Thoracic aorta (tissue), 2 donors: ENCODE measurements at places on chromosomes 6 and 20. TPM values are rescaled to one million over a fixed set of nuclear protein-coding genes. Genes with fewer than 3 reads are reported as not detected.

Gene TRIM38
- total RNA-seq, result 19.5 TPM

Gene C6orf163
- total RNA-seq, result 4.9 TPM

Gene HUS1B
- total RNA-seq, result 2.6 TPM

Gene NOX3
- total RNA-seq, result not detected

GRCh38 chr20:48141660-48142515 lies 356.6 kb upstream of the SULF2 start:
- no peaks in the 10 kb centered on the region for H3K4me1 ChIP-seq
- no peaks in the 10 kb centered on the region for H3K27me3 ChIP-seq
- no peaks in the 10 kb centered on the region for H3K36me3 ChIP-seq
- no peak for DNase-seq

DNA sequence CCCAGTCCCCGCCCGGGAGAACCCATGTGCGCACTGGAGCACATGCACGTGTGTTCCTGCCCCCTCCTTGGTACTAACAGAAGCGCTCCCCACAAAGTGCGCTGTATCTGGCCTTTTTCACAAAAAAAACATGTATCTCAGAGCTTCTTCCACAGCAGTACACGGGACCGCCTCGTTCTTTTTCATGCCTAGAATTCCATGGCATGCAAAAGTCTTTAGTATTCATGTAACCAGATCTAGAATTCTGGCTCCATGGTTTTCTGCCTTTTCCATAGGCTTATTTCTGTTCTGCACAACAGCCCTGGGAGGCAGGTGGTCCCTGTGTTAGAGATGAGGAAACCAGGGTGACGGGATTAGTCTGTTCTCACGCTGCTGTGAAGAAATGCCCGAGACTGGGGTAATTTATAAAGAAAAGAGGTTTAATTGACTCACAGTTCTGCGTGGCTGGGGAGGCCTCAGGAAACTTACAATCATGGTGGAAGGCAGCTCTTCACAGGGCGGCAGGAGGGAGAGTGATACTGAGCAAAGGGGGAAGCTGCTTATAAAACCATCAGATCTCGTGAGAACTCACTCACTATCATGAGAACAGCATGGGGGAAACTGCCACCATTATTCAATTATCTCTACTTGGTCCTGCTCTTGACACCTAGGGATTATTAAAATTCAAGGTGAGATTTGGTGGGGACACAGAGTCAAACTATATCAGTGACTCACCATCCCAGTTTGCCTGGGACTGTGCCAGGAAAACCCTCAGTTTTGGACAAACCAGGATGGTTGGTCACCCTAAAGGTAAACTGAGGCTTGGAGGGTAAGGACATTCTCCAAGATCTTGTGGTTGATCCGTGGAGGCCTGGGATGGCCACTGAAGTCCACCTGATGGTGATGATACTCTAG lies 41.0 kb downstream of the C20orf203 start:
- H3K36me3 ChIP-seq, result no peaks in the 10 kb centered on the region
- no peak overlapping the region for H3K27ac ChIP-seq
- H3K27me3 ChIP-seq, result no peaks in the 10 kb centered on the region
- DNase-seq, result no peak
- no peak overlapping the region for H3K4me3 ChIP-seq

DNA sequence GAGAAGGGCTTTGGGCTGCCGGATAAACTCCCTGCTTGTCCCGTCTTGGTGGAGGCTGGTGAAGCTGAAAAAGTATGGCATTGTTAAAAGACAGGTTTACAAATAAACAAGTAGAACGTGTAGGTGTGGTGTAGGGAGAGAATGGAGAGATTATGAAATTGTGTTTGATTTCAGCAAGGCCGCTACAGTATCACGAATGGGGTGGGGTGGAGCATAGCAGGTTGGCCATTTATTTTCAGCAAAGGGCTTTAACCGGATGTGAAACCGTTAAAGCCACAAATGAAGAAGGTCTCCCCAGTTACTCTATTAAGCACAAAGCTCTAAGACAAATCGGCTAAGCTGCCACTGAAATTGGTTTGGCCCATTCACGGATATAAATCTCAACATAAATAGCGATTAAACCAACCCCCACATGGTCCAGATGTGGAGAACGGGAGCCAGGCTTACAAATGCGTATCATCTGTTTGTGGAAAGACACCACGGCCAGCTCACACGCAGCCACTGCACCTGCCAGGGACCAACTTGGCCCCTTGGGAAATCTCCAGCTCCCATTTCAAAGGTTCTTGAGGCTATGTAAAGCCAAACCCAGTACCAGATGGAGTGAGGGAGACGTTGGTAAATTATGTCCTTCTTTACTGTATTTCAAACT lies 94.0 kb downstream of the ZMYND8 start:
- H3K4me1 ChIP-seq, result peaks cover 7% of the 10 kb centered on the region
- no peaks in the 10 kb centered on the region for H3K27me3 ChIP-seq
- H3K4me3 ChIP-seq, result no peak overlapping the region
- no peak for DNase-seq
- H3K27ac ChIP-seq, result no peak overlapping the region
- peaks cover 11% of the 10 kb centered on the region for H3K36me3 ChIP-seq

GRCh38 chr6:50390416-50390815 lies 322.9 kb upstream of the TFAP2D start:
- H3K4me3 ChIP-seq, result no peak overlapping the region
- no peak overlapping the region for H3K27ac ChIP-seq
- no peak for DNase-seq
- no peaks in the 10 kb centered on the region for H3K36me3 ChIP-seq
- no peaks in the 10 kb centered on the region for H3K27me3 ChIP-seq
- no peaks in the 10 kb centered on the region for H3K4me1 ChIP-seq

GRCh38 chr20:653110-653589 lies at the start of gene SRXN1:
TSS of gene SRXN1 (minus strand) at chr20:653200. CDS start at chr20:653185, 15 bp downstream.
- H3K27me3 ChIP-seq, result no peaks in the 10 kb centered on the region
- H3K4me3 ChIP-seq, result peak within 1 kb of the TSS; percentile 85
- H3K4me1 ChIP-seq, result peaks cover 29% of the 10 kb centered on the region
- peak within 1 kb of the TSS; percentile 78 for H3K27ac ChIP-seq

GRCh38 chr20:59087829-59088433 lies 45.3 kb upstream of the PRELID3B start:
- H3K4me1 ChIP-seq, result peaks cover 11% of the 10 kb centered on the region
- H3K27ac ChIP-seq, result no peak overlapping the region
- H3K27me3 ChIP-seq, result no peaks in the 10 kb centered on the region

DNA sequence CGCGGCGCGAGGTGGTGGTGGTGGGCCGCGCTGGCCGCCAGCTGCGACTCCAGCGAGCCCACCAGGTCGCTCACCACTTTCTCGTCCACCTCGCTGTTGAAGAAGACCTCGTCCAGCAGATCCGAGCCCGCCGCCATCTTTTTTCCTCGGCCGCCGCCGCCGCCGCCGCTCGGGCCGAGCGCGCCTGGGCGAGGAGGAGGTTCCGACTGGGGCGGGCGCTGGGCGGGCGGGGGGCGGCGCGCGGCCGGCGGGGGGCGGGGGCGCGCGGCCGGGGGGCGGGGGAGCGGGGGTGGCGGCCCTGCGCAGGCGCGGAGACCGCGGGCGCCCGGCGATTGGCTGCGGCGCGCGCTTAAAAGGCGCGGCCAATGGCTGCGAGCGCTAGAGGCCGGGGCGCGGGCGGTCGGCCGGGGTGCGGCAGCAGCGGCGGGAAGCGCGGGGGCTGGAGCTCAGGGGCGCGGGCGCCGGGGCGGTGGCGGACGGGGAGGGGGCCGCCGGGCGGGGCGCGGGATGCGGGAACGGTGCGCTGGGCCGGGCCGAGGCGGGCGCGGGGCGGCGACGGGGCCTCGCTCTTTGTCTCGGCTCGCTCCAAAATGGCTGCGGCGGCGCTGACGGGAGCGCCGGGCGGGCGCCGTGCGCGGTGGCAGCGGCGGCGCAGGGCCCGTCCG lies at the start of gene TAF4:
Gene TAF4 (minus strand): TSS at position 208 of the 665 bp plus-strand sequence. CDS start 71 bp downstream, at position 137.
- H3K36me3 ChIP-seq, result no peaks in the 10 kb centered on the region
- H3K4me1 ChIP-seq, result peaks cover 21% of the 10 kb centered on the region
- DNase-seq, result no peak
- H3K4me3 ChIP-seq, result peak within 1 kb of the TSS; percentile 81

DNA sequence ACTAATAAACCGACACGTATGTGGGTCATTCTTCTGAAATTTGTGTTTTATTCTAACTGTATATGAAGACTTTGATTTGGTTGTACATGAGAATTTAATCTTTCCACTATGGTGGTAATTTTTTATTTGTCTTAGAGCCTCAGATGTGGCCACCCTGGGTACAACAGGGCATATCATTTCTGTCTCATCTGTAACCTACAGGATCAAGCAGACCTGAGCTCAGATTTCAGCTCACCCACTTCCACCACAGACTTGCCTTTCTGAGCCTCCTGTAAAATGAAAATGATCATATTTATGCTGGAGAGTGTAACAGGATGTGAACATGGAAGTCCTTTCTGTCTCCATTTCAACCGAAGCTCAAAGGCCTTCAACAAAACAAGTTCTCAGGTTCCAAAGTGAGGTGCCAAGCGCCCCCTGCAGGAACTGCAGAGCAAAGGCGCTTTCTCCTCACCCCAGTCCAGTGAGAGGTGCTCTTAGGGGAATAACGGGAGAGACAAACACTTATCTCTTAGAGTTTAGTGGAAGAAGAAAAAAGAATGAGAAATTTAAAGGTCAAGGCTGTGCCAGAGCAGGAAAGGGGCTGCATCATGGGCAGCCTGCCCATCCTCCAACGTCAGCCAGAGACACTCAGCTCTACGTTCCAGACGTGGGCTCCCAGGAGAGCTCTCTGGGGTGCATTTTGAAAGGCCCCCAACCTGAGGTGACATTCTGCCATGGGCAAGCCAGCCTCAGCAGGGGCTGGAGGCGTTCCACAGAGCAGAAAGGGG lies 23.0 kb upstream of the CD24 start:
- no peak for DNase-seq
- H3K27me3 ChIP-seq, result no peaks in the 10 kb centered on the region
- H3K27ac ChIP-seq, result no peak overlapping the region
- no peaks in the 10 kb centered on the region for H3K36me3 ChIP-seq

- H3K27me3 ChIP-seq, result no peaks in the 10 kb centered on the region
- no peaks in the 10 kb centered on the region for H3K36me3 ChIP-seq
- no peak overlapping the region for H3K4me3 ChIP-seq
- DNase-seq, result no peak
Measured at GRCh38 chr6:126266664-126267063, 73.3 kb upstream of the CENPW start.

GRCh38 chr6:106048336-106048735 lies 37.8 kb upstream of the PRDM1 start:
- no peak overlapping the region for H3K27ac ChIP-seq
- H3K4me1 ChIP-seq, result no peaks in the 10 kb centered on the region
- H3K36me3 ChIP-seq, result no peaks in the 10 kb centered on the region
